ENCODE measurements at places on chromosomes 11 and 22.
A peak's percentile ranks its signal among the peaks of the same experiment; 100 is the strongest.

DNA sequence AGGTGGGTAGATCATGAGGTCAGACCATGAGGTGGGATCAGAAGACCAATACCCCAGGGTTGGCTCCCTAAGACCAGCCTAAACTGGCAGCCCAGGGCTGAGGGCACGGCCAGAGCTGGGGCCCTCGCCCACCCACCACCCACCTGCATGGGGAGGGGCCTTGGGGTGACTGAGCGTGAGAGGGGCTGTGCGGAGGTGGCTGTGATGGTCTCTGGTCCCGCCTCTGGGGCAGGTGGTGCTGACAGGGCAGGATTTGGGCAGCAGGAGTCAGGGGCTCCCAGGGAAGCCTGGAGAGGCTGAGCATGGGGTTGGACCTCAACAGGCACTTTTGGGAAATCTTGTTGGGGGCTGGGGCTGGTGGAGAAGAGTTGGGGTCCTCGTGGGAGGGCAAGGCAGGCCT, 39.8 kb upstream of the MUC5AC start:
- no peak for DNase-seq

- DNase-seq: no peak
Observed at GRCh38 chr22:47335460-47335859, 573.0 kb downstream of the TBC1D22A start.

- no peak for DNase-seq
Observed at GRCh38 chr11:48006301-48006992, 26.1 kb downstream of the PTPRJ start.

GRCh38 chr22:26953012-26953883, 295.9 kb downstream of the MIAT start:
- peak; percentile 8 for DNase-seq

- no peak for DNase-seq
Observed at GRCh38 chr22:43222262-43222661, 35.3 kb upstream of the TTLL12 start.

GRCh38 chr11:14506532-14506931, 6.9 kb upstream of the COPB1 start:
- DNase-seq: no peak

DNA sequence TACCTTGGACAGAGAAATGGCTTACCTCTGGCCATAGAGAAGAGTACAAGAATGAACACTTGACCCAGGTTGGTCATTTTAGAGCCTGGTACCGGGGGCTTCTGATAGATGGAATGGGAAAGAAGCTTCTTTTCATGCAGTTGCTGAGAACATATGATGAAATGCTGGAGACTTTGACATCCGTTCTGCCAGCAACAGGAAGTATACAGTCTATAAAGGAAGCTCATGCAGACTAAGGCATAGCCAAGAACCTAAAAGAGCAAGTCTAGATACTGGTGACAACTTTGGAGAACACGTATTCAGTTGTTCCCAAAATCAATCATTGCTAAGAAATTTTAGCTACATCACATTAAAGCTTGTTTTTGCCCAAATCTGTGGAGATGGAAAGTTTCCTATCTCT, 894.6 kb downstream of the METTL15 start:
- DNase-seq: no peak

GRCh38 chr11:120031612-120032600, 106.0 kb downstream of the TRIM29 start:
- no peak for DNase-seq

DNA sequence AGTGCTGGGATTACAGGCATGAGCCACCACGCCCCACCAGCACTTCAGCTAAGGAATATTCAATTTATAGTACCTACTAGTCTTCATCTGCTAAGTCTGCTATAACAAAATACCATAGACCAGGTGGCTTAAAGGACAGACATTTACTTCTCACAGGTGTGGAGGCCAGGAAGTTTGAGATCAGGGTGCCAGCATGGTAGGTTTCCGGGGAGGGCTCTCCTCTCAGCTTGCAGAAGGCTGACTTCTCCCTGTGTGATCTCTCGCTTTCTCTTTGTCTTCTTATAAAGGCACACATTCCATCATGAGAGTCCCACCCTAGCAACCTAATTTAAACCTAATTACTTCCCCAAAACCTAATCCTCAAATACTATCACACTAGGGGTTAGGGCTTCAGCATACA, 433.0 kb downstream of the INSC start:
- no peak for DNase-seq

DNA sequence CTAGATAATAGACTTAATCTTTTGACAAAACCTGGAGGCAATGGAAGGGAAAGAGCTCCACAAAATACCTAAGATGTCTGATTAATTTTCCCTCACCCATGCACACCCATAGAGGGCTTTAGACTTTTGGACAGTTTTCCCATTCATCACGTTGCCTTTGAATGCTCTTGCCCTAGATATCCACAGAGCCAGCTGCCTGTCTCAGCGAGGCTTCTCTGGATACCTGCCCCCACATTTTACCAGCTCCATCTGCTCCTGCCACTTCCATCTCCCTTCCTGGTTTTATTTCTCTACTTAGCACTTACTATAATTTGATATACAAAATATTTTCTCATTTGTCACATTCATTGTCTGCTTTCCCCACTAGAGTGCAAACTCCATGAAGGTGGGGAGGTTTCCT, 136.8 kb downstream of the FDX1 start:
- DNase-seq: no peak

DNA sequence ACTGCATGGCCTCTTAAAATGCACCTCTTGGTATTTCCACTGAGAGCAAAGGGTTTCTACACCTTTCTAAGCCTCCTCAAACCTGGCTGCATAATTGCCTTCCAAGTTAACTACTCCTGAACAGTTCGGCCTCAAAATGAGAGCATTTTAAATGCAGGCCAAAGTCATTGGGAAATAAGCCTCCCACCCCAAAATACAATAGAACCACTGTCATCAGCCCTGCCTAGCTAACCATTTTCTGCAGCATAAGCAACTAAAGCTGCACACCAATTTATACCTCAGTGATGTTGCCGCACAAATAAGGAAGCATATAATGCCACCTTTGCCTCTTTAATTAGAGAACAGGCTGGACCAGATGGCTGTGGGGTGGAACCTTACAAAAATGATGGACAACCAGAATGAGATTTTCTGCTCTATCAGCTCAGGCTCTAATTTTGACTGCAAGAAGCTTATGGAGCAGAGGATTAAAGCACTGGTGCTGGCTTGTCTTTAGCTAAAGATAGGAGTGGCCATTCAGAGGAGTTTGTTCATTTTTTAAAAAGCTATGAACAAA, 4.3 kb downstream of the TOB2 start:
- DNase-seq: no peak

GRCh38 chr11:123707606-123708205, 33.8 kb downstream of the ZNF202 start:
- DNase-seq: peak; percentile 65

- DNase-seq: no peak
Observed at GRCh38 chr22:22432479-22432878, 76.1 kb downstream of the ZNF280B start.

GRCh38 chr22:43346521-43346929, 3.4 kb upstream of the SCUBE1 start:
- DNase-seq: peak; percentile 33

DNA sequence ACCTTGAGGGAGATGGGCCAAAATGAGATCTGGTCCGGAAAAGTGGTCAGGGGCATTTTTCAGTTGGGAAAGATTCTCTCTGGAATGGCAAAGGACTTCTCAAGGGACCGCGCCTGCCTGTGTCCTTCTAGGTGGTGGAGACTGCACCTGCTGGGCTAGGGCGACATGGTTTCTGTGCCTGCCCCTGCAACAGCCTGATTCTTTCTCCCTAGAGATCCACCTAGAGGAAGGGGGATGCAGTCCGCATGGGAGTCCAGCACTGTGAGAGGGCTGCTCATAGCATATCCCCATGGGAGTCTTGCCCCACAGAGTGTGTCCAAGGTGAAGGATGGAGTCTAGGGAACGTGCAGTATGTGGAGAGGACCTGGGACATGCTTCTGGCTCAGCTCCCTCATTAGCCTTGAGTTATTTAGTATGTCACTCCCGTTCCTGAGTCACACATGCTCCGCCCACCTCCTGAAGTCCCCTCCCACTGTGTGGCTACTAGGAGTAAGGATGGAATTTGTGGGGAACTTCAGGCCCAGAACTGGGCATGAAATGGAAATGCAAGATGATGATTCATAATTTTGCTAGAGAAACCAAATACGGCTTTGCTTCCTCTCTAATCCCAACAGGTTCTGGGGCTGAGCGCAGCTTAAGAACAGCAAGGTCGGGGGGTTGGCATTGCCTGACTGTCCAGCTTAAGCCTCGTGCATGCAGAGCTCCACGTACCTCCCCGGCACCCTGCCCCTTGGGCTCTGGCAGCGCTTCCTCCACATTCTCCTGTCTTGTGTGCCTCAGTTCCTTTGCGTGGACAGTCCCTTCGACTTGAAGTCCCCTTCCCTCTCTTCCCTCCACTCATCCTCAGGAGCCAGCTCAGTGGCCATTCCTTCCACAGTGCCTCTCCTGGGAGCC, 35.0 kb downstream of the GRIK4 start:
- DNase-seq: peak; percentile 18

GRCh38 chr11:94546162-94546470, 2.4 kb downstream of the FUT4 start:
- no peak for DNase-seq

DNA sequence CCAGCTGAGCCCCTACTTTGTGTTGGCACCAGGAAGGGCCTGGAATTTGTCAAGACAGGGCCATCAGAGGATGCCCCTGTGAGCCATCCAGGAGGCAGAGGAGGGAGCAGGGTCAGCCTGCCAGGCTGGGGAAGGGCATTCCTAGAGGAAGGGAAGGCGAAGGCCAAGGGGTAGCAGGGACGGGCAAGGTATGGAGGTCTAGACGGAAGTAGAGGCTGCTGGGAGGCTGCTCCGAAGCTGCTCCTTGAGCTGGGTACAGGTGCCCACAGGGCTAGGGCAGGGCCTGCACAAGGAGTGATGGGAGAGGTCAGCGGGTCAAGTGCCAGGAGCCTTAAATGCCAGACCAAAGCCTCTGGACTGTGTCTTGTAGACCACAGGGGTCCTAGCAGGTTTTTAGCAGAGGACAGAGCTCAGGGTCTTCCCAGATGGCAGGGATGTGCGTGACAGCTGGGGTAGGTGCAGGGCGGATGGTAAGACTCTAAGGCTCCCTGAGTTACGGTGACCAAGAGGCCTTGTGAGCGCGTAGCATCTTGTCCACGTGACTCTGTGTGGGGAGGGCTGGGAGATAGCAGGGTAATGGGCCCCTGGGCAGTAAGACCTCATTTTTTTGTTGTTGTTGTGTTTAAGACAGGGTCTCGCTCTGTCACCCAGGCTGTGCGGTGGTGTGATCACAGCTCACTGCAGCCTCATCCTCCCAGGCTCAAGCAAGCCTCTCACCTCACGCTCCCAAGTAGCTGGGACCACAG, 31.7 kb upstream of the CSNK1E start:
- DNase-seq: no peak

DNA sequence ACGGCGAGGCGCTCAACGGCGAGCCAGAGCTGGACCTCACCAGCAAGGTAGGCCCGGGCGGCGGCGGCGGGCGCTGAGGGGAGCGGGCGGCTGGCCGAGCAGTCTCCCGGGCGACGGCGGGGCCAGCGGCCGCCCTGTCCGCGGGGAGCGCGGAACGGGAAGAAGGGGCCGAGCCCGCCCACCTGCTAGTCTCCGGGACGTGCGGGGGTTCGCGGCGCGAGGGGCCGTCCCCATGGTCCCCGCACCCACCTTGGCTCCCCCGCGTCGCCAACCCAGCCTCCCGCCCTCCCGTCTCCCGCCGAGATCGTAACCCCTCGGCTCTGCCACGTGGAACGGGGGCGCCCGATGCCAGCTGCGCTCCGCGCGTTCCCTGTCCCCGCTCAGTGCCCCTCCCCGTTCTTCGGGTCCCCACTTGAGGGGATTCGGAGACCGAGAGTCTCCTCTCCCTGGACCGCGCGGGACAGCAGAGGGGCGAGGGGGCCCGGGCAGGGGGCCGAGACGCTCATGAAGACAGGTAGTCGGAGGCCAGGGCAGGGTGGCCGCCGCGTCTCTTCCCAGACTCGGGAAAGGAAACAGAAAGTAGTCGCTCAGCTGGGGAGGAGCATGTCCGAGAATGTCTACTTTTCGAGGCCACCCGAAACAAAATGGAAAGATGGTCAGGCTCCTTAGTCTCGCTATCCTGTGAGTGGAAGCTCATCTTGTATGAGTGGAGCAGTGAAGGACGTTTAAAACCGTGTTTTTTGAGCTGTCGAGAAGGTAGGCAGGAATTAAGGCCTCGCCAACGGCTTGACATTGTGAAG, 557 bp downstream of the GTPBP1 start:
- no peak for DNase-seq

- no peak for DNase-seq
Observed at GRCh38 chr22:36252754-36253522, at the start of gene APOL1. APOL1 (plus strand) TSS chr22:36253133; CDS start chr22:36254956, 1,823 bp downstream.

DNA sequence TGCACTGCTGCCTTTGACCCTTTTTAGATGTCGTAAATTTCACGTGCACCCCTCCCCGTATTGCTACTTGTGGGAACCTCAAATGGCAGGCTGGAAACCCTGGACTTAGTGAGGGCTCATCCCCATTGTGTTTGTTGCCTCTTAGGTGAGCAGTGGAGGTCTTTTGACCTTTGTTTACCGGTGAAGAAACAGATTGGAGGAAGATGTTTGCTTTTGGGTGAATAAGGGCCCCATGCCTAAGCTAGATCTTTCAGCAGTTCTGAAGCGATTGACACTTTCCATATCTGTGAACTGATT, 782 bp downstream of the SMARCB1 start:
- DNase-seq: no peak

DNA sequence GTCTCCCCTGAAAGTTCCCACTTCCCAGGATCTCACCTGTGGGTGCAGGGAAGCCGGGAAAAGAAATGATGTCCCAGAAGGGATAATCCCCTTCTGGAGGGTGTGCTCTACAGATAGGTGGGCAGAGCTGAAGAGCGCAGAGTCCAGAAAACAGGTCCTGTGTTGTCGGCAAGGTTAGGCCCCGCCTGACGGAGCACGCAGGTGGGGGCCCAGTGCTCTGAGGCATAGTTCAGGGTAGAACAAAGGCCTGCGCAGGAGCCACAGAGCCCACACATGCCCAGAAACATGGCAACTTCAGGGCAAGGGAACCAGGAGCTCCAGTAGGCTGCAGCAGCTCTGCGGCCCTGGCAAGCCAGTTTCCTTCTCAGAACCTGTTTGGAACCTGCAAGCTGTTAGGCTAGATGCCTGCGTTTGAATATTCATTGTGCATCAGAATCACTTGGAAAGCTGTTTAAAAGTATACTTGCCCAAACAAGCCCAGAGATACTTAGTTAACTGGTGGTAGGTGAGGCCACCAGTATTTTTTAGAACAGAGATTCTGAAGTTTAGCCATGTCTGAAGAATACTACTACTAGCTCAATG, 386.6 kb downstream of the BUD13 start:
- no peak for DNase-seq

- no peak for DNase-seq
Observed at GRCh38 chr22:47810505-47811500, 1048.4 kb downstream of the TBC1D22A start.

- no peak for DNase-seq
Observed at GRCh38 chr11:12198251-12199222, 88.1 kb downstream of the MICAL2 start.

GRCh38 chr22:36918586-36919284, 5.3 kb downstream of the CSF2RB start:
- DNase-seq: no peak

- no peak for DNase-seq
Observed at GRCh38 chr11:116927163-116927974, 89.9 kb upstream of the APOA1 start.

Measured in NCI-H1436 (cell line).